Activated CD4-positive, alpha-beta T cell treated with anti-CD3 and anti-CD28 coated beads, Interleukin-2, amount 50 U/mL, for 4 hours (primary cell): ENCODE measurements at places on chromosomes 5 and 9.

DNA sequence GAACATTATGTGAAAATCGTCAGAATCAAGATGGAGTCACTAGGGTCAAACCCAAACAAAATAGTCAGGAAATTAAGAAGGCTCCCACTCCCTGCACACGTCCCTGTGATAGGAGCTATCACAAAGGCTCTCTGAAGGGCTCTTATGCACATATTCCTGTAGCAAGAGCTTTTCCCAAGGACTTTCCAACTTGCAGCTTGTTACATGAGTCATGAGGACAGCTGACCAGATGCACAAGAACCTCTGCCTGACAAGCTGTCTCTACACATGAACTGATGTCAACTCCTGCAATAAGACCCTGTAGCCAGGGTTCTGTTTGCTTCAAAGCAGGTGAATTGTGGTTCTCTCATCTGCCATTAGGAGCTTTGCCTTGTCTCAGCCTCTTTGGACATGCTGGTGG is 122.4 kb downstream of the OLFM1 start:
- DNase-seq, result no peak

DNA sequence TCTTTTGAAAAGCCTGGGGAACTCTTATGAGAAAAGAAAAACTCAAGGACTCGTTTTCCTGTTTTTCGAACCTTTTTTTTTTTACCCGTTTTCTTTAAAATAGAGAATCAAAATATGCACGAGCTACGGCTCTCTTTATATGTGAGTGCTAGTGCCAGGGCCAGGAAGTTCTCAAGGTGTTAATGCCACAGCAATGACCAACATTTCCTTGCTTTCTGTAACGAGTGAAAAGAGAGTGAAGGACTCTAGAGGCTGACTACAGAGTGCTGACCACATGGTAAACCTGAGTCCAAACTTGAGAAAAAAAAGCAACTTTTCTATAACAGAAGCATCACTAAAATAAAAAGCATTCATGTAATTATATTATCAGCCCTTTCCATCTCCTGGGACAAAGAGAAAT is 102.2 kb upstream of the SLC28A3 start:
- DNase-seq, result no peak

DNA sequence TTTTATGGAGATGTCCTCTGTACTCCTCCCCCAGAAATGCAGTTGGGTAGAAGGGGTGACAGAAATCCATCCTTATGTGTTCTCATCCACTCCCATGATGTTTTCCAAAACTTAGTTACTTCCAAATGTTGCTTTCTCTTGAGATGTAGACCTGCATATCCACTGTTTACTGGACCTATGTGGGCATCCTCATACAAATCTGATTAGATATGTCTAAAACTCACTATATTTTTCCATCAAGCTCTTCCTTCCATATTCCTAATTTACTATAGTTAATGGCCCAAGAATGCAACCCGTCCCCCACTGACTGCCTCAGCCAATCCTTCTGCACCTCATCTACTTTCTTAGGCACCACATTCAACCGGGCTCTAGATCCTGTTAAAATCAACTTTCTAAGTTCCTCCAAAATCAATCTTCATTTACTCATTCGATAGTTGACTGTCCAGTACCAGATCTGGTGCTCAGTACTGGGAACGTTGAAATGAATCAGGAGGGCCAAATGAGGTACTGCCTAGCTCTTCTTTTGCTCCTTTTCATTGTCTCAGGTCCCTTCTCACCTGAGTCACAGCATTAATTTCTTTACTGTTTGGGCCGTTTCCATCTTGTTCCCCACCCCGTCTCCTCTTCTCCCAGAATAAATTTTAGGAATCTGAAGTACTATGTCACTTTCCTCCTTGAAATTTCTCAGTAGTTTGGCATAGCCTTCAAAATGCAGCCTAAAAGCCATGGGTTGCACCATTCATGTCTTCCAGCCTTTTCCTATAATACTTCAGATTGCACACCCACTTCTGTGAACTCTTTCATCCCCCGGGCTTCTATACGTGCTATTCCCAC is 7.9 kb downstream of the PLK2 start:
- no peak for DNase-seq

GRCh38 chr5:93602241-93603077 is 19.4 kb downstream of the NR2F1 start:
- no peak for DNase-seq

GRCh38 chr5:96919754-96920197 is 16.1 kb upstream of the LNPEP start:
- DNase-seq, result no peak
